A549 treated with dexamethasone at 1 μM for 4 hours (cell line): ENCODE measurements at places on chromosomes 3 and 15. TPM values are rescaled to one million over a fixed set of nuclear protein-coding genes. Genes with fewer than 3 reads are reported as not detected.

The SEMA7A gene
- total RNA-seq: 0.98 to 1.3 TPM (median 1.1 TPM) in 5 replicates

The GOLGA6A gene
- total RNA-seq: 0.02 to 0.32 TPM (median 0.19 TPM) in 5 replicates

The LAMB2 gene
- total RNA-seq: 72.0 to 116 TPM (median 99.6 TPM) in 5 replicates

The LINGO1 gene
- 6.1 to 13.3 TPM (median 10.2 TPM) in 5 replicates for total RNA-seq

The GABRR3 gene
- total RNA-seq: not detected in 5 replicates
